ENCODE measurements at places on chromosomes 11 and 22.

GRCh38 chr11:61089806-61090491 lies 12.3 kb upstream of the CD5 start:
- no peak for DNase-seq

- no peak for DNase-seq
Observed at GRCh38 chr11:119346605-119347004, at the start of gene MFRP. TSS of gene MFRP (minus strand) at chr11:119346705. CDS start at chr11:119346513, 192 bp downstream.

DNA sequence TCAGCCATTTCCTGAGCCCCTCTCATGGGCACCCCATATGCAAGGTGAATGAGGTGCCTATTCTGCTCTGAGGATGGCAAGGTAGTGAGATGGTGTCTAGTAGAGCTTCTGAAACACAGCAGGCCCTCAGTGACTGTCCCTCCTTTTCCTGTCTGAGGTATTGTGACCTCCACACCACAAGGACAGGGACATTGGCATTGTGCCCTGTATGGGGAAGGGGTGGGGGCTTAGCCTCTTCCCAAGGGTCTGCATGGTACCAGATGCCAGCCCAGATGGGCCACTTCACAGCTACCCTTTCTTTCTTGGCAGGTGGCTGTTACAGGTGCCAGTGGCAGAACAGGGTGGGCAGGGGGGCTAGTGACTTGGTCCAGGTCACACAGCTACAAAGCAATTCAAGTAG lies 78.8 kb downstream of the CABIN1 start:
- DNase-seq, result no peak

GRCh38 chr11:120197977-120198376 lies 12.9 kb upstream of the OAF start:
- DNase-seq, result no peak

GRCh38 chr11:134120921-134121526 lies 52.2 kb downstream of the JAM3 start:
- DNase-seq, result no peak

GRCh38 chr22:50548040-50548920 lies 2.6 kb downstream of the KLHDC7B start:
- peak; percentile 77 for DNase-seq

- no peak for DNase-seq
Observed at GRCh38 chr11:132052904-132053303, 682.5 kb downstream of the NTM start.

DNA sequence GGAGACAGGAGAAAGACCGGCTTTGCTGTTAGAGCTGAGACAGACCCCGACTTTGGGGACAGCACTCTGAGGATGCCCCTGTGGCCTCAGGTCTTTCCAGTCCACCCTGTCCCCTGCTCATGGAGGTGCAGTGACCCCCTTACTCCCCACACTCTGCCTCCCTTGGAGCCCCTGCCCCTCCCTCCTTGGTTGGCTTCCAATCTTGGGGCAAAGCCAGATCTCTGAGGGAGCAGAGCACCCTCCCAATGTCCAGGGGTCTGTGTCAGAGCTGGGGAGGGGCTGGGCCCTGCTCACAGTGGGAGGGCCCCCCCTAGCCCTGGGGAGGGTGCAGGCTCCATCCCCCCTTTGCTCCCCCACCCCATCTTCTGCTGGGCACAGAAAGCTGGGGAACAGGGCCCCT lies 50.0 kb downstream of the IGLL1 start:
- no peak for DNase-seq

- DNase-seq, result no peak
Observed at GRCh38 chr11:102603091-102603490, 22.0 kb downstream of the MMP20 start.

DNA sequence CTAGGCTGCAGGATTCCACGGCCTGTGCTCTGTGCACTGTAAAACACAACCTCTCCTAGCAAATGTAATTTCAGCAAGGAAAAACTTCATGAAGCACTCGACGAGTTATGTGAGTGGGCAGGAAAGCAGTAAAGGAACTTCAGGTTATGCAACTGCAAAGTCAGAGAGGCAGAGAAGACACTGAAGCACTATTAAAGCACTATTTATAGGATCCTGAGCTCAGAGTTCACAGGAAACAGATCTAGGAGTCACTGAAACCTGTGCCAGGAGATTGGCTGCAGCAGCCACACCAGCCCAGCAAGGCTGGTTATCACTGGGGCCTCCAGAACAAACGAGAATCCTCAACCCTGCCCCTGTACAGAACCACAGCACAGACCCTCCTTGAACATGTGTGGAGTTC lies 2.5 kb downstream of the SMIM35 start:
- no peak for DNase-seq

GRCh38 chr22:37278261-37278660 lies 4.0 kb upstream of the CYTH4 start:
- no peak for DNase-seq

DNA sequence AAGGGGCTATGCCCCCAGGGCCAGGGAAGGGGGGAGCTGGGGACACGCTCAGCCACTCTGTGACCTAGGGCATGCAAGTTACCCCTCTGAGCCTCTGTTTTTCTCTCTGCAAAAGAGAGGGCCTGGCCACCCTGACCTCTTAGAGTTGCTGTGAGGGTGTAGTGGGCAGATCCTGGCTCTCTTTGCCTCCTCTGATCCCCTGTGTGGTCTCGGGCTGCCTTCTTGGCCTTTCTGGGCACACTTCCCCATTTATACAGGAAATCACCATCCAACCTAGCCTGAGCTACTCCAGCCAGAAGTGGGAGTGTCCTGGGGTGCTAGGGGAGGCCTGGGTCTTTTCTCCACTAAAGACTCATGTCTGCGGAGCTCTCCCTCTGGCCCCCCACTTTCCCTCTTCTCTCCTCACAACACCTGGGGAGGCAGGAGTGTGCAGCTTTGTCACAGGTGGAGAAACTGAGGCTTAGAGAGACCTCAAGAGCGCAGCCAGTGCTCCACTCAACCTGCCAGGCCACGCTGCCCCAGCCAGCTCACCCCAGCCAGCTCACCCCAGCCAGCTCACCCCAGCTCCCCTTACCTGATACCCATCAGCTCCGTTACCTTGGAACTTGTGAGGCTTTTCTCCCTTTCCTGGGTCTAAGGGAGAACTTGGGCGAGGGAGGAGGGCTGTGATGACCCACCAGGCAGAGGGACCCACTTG lies 1.4 kb downstream of the AIFM3 start:
- DNase-seq, result no peak

- DNase-seq, result no peak
Observed at GRCh38 chr11:12525466-12526055, 148.2 kb downstream of the PARVA start.

GRCh38 chr11:40125054-40125453 lies 1334.4 kb downstream of the LRRC4C start:
- no peak for DNase-seq

- no peak for DNase-seq
Observed at GRCh38 chr11:113628912-113629311, 77.2 kb downstream of the TMPRSS5 start.

DNA sequence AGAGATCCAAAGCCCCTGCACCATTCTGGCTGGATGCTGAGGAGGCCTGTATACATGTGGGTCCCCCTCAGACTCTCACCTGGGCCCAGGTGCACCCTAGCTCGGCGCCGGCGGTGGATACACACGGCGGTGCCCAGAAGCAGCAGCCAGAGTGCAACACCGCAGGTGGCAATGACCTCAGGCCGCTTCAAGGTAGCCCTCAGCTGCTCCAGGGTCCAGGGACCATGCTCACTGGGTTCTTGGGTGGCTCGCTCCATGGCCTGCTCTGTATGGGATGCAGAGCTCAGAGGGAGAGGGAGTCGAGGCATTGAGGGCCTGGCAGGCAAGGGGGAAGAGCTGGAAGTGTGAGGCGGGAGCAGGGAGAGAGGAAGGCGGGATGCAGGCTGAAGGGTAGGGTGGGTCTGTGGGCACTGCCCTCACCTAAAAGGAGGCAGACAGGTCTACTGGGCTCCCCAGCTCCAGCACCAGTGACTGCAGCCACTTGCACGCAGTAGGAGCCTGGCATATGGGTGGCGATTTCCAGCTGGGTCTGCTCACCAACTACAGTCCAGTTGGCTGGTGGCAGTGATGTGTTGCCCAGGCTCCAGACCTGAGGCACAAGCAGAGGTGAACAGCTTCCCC lies 3.8 kb downstream of the ROBO4 start:
- no peak for DNase-seq

- DNase-seq, result no peak
Observed at GRCh38 chr22:21659864-21660525, 5.8 kb upstream of the PPIL2 start.

- DNase-seq, result no peak
Observed at GRCh38 chr11:91846649-91847048, 378.0 kb upstream of the FAT3 start.

DNA sequence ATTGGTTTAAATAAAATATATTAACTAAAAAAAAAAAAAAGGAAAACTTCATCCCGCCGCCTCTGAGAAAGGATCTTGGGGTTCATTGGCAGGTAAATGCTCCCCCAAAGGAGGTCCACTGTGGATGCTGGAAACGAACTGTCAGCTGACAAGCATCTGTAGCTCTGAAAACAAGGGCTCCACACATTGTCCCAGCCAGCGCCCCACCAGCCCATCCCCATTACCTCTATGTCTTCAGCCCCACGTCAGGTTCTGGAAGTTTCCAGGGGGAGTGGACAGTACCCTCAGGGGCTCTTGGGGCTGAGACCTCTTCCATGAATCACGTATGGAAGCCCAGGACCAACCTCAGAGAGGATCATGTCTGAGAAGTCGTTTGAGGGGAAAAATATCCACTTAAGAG lies 66.4 kb upstream of the WNT7B start:
- no peak for DNase-seq

DNA sequence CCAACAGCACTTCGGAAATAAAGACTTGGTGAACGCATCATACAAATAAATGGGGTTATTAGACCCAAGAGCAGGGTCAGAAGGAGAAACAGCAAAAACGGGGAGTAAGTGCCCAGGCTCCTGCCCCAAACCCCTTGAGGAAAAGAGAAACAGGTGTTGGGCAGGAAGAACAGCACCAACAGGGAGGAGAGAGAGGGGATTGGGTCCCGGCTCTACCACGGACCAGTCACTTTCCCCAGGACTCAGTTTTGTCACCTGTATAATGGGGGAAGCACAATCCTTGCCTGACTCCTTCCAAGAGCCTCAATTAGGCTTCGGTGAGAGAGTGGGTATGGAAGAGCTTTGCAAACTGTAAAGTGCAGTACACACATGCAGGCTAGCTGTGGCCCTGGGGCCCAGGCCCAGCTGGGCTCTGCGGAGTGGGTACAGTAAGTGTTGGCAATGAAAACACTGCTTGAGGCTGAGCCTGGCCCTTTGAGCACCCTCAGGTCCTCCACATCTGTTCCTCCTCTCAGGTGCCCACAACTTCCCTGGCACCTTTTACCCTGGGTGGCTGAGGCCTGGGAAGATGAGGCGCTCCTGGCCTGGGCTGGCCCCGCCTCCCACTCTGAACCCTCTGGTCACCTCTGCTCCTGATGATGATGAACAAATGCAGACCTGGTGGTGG lies 8.9 kb downstream of the SLC29A2 start:
- peak; percentile 9 for DNase-seq

GRCh38 chr22:38397189-38398085 lies 57.6 kb downstream of the KCNJ4 start:
- peak; percentile 25 for DNase-seq
